Stimulated activated CD8-positive, alpha-beta memory T cell treated with anti-CD3 and anti-CD28 coated beads, Interleukin-15, amount 100 ng/mL, for 1 hour (primary cell): ENCODE measurements at places on chromosomes 3 and 15.

GRCh38 chr15:92571824-92572223 is 83.8 kb downstream of the FAM174B start:
- DNase-seq = no peak

GRCh38 chr3:151923901-151924300 is 50.5 kb downstream of the SUCNR1 start:
- DNase-seq = no peak

- DNase-seq = no peak
These were observed 13.3 kb downstream of the ZNF592 start for GRCh38 chr15:84761607-84762131.

DNA sequence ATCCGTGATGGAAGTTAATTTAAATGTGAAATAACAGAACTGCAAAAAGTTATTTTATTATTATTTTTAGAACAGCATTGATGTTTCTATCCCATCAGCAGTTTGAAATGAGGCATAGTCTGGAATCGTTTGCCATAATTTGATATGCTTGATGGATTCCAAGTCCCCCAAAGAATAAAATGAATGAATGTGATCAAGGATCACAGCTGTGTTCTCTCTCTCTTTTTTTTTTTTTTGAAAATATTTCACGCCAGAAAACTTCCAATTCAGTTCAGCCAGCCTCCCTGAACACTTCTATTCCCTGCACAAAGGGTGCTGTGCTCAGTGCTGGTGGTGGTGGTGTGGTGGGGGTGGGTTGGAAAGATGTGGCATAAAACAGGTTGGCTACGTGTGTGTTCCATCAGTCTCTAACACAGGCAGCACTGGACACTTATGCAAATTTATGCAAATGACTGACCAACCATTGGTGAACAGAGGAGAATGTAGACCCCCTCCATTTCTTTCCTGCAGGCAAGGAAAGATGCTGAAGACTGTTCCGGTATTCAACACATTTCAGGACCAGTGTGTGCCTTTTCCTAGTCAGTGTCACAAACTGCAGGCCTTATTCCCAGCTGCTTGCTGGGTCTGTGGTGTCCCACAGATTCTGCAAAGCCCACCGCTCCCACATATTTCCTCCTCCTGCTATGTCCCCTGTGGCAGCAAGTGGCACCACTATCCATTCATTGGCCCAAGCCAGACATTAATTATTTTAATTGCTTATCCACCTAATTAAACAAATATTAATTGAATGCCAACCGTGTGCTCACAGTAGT is 10.6 kb downstream of the ARNT2 start:
- no peak for DNase-seq

- DNase-seq = no peak
These were observed 114.4 kb downstream of the LPP start for GRCh38 chr3:188268336-188268735.

GRCh38 chr15:92451225-92451825 is 57.6 kb downstream of the ST8SIA2 start:
- no peak for DNase-seq

GRCh38 chr15:62929000-62929357 is 113.6 kb upstream of the TPM1 start:
- no peak for DNase-seq

- DNase-seq = no peak
These were observed 85.7 kb upstream of the XCR1 start for GRCh38 chr3:46112984-46113383.

- no peak for DNase-seq
These were observed 12.7 kb downstream of the KLF15 start for GRCh38 chr3:126344380-126345041.

DNA sequence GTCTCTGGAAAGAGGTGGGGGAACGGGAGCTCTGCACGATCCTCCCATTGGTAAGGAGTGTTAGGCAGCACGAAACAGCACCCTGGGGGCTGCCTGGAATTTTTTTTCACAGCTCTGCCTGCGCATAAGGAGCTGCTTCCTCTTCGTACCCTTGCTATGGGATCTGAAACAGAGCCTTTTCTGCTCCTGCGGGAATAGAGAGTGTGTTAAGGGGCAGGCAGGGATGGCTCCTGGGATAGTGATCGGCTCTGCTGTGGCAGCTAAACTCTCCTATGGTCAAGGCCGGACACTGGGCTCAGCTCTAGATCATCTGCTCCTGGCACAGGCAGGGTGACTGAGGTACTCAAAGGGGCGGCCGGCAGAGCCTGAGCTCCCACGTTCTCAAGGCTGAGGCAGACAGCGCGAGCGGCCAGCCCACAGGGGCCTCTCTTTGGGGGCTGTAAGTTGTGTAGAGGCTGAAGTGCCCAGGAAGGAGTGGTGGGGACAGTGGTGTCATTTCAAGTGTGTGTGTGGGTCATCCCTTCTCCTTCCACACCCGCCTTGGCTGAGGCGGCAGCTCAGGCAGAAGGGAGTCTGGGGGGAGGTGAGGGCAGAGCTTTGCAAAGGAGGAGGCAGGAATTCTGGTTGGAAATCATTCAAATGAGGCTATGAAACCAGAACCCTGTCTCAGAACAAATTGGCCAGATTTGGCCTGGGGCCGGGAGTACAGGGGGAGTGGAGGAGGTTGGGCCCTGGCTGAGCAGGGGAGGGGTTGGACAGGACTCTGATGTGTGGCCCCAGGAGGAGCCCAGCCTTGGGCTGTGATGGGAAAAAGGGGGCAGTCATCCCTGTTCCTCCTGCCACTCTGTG is 31.0 kb downstream of the EPHB3 start:
- DNase-seq = no peak

- no peak for DNase-seq
These were observed 80.4 kb upstream of the MEF2A start for GRCh38 chr15:99485153-99485961.

DNA sequence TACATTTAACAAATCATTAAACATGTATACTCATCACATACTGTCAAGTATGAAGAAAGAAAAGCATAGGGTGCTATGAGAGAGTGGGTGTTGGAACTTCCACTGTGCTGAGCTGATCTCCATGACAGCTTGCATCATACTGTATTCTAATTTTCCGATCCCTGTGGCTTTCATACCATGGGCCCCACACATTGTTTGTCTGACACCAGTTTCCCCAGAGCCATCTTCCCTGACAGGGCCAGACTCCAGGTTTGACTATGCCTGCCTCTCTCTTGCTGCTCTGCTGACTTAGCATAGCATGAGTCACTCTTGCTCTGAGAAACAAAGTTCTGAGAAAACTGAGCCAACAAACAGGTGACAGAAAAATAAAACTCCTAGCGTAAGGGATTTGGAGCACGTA is 37.0 kb upstream of the CASR start:
- DNase-seq = no peak

DNA sequence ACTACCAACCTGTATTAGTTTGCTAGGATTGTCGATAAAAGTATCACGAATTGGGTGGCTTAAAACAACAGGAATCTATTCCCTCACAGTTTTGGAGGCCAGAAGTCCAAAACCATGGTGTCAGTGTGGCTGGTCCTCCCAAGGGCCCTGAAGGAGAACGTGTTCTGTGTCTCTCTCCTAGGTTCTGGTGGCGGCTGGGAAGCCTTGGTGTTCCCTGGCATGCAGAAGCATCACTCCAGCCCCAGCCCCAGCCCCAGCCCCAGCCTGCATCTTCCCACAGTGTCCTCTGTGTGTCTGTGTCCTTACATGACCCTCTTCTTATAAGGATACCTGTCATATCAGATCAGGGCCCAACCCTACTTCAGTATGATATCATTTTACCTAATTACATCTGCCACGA is 272.5 kb upstream of the LYSMD4 start:
- DNase-seq = no peak

GRCh38 chr15:60804551-60804950 is 325.6 kb upstream of the ICE2 start:
- DNase-seq = no peak

DNA sequence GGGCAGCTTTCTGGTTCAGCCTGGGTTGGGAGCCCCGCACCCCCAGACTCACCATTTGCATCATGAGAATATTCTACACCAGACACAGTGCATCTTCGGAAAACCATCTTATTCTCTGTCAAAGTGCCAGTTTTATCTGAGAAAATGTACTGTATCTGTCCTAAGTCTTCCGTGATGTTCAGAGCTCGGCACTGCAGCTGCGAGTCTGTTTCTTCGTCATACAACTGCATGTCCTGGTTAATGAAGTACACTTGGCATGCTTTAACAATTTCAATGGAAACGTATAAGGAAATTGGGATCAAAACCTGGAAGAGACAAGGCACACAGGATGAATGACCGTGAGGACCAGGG is 141.5 kb downstream of the ATP10A start:
- DNase-seq = no peak

DNA sequence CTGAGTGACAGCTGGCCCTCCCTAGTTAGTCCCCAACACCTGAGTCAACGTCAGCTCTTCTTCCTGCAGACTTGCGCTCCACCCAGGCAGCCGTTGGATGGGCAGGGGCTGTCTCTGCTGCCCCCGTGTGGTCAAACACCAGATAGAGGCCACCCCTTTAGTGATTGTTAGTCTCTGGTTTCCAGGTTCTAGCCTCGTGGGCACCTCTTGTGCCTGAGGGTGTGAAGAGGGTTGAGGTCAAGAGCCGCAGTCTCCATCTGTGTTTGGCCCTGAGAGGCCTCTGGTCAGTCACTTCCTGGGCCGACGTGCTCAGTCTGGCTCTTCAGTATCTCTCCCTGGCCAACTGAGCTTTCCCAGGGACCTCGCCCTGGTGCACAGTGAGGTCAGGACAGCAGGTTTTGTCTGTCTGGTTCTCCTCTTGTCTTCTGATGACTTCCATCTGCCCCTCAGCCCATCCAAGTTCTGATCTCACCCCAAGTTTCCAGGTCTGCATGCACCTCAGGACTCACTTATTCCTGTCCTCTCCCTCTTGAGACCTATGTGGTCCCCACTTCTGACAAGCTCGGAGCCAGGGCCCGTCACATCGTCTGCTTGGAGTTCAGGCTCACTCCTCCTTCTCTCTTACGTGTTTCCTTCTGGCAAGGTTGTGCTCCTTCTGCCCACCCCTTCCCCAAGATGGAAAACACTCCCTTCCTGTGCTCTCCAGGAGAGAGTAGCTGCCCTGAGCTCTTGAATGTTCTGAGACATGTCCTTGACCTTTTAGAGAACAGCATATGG is 20.9 kb downstream of the CD276 start:
- peak; percentile 26 for DNase-seq

DNA sequence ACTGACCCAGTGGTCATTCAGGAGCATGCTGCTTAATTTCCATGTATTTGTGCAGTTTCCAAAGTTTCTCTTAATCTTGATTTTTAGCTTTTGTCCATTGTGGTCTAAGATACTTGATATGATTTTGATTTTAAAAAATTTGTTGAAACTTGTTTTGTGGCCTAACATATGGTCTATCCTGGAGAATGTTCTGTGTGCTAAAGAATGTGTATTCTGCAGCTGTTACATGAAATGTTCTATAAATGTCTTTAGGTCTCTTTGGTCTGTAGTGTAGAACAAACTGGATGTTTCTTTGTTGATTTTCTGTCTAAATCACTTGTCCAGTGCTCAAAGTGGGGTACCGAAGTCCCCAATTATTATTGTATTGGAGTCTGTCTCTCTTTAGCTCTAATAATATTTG is 17.4 kb downstream of the CEP63 start:
- no peak for DNase-seq

- DNase-seq = no peak
These were observed 63.6 kb downstream of the FAM81A start for GRCh38 chr15:59501597-59501996.

DNA sequence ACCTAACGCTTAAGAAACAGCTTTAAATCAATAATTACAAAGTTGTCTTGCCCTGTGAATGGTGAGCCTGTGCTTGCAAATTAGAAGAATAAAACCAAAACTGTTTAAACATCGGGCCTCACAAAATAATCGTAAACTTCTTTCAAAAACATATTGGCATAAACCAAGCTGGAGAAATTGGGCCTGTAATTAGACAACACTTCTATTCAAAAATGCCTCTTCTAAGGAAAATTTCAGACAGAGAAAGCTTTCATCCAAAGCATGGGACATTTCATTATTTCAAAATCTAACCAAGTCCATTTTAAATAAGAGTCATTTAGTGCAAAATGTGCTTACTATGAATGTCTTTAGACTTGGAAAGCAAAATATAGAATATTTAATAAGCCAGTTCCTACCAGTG is 35.5 kb upstream of the GNB4 start:
- no peak for DNase-seq

DNA sequence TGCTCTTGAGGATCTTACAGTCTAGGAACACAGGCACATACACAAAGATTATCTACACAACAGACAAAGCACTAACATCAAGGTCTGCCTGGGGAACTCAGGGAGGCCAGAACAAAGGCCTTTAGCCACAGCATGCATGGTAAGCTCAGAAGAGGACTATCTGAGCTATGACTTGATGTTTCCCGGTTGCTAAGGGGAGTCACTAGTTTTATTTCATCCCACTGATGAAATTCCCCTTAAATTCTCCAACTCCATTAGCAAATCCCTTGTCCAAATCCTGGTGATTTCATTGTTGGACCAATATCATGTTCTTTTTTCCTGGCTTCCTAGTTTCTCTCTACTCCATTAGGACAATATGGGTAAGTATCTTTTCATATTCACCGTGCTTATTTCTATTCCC is 23.3 kb downstream of the FBN1 start:
- DNase-seq = no peak

DNA sequence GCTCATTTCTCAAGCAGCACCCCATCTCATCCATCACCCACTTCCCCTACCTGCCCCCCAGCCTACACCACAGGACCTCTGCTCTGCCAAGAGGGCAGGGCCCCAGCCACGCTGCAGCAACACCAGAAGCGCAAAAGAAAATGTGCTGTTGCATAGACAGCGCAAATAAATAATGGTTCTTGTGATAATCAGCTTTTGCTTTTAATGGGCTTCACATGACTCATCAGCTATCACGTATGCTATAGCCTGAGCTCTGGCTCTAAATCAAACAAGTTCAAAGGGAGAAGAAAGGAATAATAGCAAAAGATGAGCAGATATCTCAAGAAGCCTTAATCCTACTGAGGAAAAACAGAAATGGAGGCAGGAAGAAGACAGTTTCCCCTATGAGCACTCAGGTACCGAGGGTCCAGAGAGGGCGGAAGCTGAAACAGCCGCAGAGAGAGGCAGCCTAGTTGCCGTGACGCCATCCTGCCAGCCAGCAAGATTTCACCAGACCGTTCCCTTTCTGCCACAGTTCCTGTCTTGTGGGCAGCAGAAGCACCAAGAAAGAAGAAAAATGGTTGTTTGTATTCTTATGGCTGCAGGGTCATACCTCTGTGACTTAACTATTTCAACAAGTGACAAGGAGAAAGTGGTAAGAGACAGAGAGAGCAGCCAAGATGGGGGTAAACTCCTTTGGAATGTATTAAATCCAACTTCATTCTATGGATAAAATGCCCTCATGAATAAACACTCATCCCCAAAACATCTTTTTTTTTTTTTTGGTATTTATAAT is 22.0 kb downstream of the RAB27A start:
- DNase-seq = peak; percentile 54

GRCh38 chr3:72426618-72427397 is 421.4 kb downstream of the SHQ1 start:
- DNase-seq = no peak

DNA sequence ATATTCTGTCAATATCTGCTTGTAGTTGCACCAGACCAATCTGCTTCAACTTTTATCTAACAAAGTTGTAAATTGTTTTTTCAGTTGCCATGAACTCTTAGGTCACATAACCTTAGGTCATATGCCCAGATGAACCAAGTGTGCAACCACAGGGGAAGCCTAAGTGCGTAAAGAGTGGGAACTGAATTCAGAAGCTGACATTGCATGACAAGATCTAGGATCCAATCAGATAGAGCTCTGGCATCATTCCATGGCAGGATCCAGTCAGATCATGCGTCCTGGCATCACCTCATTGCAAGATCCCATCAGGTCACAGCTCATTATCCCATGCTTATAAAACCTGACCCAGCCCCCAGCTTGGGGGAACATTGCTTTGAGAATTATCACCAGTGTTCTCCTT is 18.9 kb upstream of the IFT57 start:
- no peak for DNase-seq

GRCh38 chr3:58434511-58434910 is 879 bp upstream of the PDHB start:
- no peak for DNase-seq
